ENCODE measurements at places on chromosomes 12 and 14.
A peak's percentile ranks its signal among the peaks of the same experiment; 100 is the strongest.

DNA sequence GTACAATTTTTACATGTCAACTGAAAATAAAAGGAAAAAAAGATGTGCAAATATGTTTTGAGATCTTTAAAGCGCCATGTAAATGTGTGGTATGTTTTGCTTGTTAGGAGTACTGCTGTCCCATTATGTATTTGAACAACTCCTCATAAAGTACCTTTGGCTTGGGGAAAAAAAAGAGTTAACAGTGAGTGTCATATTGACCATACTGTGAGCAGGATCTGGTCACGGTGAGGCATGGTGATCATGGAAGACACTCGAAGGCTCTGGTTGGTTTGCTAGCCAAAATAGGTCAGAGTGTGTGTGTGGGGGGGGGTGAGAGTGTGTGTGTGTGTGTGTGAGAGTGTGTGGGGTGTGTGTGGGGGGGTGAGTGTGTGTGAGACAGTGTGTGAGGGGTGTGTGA, 10.1 kb upstream of the FBXL14 start:
- no peak for DNase-seq

DNA sequence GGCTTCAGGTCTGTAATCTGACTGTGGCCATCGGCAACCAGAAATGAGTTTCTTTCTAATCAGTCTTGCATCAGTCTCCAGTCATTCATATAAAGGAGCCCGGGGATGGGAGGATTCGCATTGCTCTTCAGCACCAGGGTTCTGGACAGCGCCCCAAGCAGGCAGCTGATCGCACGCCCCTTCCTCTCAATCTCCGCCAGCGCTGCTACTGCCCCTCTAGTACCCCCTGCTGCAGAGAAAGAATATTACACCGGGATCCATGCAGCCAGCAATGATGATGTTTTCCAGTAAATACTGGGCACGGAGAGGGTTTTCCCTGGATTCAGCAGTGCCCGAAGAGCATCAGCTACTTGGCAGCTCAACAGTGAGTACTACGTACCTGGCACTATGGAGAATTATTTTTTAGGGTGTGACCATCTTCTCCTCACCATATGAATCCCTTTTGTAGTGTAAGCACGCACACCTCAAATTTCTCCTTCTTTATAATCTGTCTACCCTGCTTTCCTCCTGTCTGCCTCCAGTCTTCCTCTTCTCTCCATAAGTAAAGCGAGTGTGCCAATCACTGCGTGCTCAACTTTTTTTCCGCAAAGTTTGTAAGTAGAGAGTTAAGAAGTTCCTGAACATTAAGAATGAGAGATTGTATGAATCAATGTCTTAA, at the start of gene TPH2:
TPH2 (plus strand) TSS at position 118 of the 658 bp plus-strand sequence; CDS start at position 260, 142 bp downstream.
- peak; percentile 12 for DNase-seq

DNA sequence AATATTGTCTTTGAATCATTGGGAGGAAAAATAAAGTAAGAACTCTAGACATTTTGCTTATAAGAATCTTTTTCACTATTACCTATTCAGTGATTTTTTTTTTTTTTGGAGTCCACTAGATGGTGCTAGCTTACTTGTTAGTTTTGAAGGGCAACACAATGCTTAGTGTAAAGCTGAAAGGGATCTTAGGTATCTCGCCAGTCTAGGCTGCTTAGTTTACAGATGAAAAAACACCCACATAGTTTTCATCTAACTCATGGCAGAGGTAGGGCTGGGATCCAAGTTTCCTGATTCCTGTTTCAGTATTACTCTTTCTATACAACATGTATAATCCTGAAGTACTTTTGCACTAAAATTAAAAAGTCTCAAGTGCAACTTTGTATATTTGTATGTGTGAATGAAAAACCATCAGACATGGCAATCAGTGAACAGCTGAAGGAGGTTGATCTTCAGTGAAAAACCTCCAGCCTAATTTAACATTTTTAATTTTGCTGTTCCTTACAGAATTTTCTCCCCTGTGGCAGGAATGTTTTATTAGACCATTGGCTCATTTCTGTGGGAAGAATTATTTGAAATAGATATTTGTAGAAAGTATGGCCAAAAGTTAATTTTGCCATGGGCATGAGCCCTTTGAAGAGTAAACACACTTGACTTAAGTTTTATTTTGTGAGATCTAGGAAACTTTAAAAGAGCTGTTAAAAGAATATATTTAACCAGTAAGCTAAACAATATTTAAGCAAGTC, 40.7 kb downstream of the LRRIQ1 start:
- DNase-seq = no peak

GRCh38 chr14:61178226-61179060, 102.7 kb downstream of the TMEM30B start:
- DNase-seq = no peak

DNA sequence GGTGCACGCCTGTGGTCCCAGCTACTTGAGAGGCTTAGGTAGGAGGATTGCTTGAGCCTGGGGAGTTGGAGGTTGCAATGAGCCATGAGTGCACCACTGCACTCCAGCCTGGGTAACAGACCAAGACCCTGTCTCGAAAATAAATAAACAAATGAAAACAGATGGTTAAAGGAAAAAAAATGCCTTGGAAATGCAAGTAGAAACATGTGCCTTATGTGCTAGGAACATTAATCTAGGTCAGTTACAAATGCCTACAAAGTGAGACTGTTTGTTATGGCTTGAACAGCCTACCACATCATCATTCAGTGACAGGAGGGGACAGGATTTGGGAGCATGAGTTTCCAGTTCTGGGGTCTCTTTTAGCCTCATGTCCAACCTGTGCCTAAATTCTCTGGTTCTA, 52.4 kb upstream of the BCAT1 start:
- no peak for DNase-seq

DNA sequence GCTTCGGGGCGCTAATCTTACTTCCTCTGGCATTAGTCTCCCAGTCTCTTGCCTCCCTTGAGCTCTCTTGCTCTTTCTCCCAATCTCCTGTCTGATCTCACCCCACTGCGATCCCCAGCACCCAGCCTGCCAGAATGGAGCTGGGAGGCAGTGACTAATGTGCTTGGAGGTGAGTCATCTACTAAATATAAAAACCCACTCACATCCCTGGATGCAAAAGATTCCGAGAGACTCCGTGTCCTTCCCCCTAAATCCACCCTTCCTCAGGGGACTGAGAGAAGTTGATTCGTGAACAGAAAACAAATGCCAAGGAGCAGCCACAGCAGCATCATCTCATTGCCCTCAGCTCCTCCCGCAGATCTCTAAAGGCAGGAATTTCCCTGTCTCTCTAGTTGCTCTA, 45.7 kb upstream of the KCNA5 start:
- no peak for DNase-seq

DNA sequence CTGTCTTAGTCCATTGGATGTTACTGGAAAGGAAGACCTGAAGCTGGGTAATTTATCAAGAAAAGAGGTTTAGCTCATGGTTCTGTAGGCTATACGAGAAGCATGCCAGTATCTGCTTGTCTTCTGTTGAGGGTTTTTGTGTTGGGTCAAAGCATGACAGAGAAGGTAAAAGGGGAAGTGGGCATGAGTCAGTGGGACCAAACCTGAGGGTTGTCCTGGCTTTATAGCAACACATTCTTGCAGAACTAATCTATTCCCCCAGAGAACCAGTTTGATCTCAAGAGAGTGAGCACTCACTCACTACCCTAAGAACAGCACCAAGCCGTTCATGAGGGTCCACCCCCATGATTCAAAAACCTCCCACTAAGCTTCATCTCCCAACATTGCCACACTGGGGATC, 19.0 kb upstream of the KRAS start:
- DNase-seq = no peak

DNA sequence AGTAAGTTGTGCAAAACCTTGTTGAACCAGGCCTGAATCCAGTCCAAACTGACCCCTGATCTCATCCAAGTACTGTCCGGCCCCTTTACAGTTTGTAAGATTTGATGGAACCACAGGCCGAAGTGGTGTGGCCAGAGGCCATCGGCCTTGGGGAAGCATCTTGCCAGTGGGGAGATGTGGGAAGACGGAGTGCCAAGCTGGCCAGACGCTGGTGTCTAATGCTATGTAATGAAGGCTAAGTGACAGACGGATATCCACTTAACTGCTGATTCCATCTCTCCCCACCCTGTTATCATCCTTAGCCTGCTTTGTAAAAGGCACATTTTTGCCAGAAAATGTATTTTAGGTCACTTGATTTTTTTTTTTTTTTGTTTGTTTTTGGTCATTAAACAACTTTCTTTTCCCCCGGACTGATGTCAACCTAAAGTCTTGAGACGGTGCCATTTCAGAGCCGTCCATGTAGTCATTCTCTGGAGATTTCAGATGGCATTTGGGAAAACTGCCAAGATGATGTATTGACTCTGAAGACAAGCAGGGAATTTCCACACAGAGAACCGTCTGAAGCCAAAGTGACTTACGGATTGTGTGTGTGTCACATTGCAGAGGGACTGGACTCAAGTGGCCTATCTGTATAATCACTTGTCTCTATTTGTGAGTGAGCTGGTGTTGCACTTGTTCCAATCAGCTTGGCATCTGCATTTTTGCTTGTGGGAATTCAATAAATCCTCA, 86.5 kb upstream of the MANSC4 start:
- DNase-seq = no peak

- no peak for DNase-seq
Measured at GRCh38 chr12:111747333-111747732, 19.4 kb upstream of the ALDH2 start.

- DNase-seq = no peak
Measured at GRCh38 chr12:49672301-49673217, 34.6 kb downstream of the FMNL3 start.

- no peak for DNase-seq
Measured at GRCh38 chr12:124720681-124721500, 142.8 kb downstream of the SCARB1 start.
